ENCODE measurements at places on chromosomes 7 and 10.

DNA sequence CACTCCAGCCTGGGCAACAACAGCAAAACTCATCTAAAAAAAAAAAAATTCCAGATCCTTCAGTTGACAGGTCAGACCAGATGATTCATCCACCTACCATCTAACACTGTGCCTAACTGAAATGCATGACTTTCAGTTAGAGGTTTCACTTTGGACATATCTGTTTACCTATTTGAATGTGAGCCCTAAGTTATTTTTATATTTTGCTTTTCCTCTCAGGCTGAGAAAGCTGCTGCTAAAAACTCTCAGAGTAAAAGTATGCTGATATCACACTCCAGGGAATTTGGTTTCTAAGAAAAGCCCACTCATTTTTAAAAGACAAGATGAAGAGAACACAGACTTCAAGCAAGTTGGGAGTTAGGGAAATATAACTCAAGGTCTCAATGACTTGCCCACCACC is 126.0 kb downstream of the SGMS1 start:
- H3K4me1 ChIP-seq: peaks cover 54% of the 10 kb centered on the region
- H3K27ac ChIP-seq: peak overlapping the region; percentile 82
- no peaks in the 10 kb centered on the region for H3K27me3 ChIP-seq
- no peak for DNase-seq
- H3K36me3 ChIP-seq: peaks cover 11% of the 10 kb centered on the region

DNA sequence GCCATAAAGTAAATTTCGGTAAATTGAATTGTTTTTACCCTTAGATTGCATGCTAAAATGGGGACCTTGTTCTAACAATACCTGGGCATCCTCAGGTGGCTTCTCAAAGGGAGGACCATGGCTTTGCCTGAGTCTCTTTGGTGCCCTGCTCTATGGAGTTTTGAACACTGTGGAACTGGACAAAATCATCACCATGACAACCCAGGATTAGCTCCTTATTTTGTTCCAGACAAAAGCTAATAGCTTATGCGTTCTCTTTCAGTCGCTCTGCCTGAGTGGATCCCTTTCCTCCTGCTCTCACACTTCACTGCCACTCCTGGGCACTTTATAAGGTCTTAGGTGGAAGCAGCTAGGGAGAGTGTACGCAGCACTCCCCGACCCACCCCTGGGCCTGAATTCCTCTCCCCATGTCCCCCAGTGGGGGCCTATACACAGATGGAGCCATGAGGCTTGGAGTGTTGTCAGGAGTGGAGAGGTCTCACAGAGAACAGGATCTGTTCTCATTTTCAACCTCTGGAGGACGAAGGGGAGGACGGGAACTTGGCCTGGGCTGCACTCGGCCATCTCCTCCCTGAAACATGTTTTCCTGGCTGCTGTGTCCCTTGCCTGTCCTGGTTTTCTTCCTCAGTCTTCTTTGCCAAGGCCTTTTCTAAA is 19.0 kb downstream of the ADCYAP1R1 start:
- no peak for DNase-seq
- no peaks in the 10 kb centered on the region for H3K4me1 ChIP-seq
- no peak overlapping the region for H3K27ac ChIP-seq
- peaks cover 7% of the 10 kb centered on the region for H3K27me3 ChIP-seq

- DNase-seq: no peak
- no peaks in the 10 kb centered on the region for H3K4me1 ChIP-seq
- H3K27me3 ChIP-seq: peaks cover 7% of the 10 kb centered on the region
- no peaks in the 10 kb centered on the region for H3K36me3 ChIP-seq
- no peak overlapping the region for H3K27ac ChIP-seq
Observed at GRCh38 chr7:51340029-51340838, 23.6 kb upstream of the COBL start.

DNA sequence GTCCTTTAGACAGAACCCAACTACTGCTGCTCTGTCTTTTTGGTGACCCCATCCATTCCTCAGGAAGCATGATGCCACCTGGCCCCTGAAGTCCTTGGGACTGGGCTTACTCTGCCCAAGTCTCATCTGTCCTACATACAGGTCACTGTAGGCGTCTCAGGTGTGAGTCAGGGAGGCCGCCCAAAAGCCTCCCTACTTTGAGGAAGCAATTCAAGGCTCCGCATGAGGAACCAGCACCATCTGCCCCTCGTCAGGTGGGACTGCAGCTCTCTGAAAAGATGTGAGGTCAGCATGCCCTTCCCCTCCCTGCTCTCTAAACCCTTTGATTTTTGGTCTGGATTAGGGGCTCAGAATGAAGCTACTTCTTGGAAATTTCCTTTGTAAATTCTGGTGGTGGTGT is 354.8 kb downstream of the CXCL12 start:
- H3K4me3 ChIP-seq: no peak overlapping the region
- no peaks in the 10 kb centered on the region for H3K36me3 ChIP-seq
- peaks cover 10% of the 10 kb centered on the region for H3K27me3 ChIP-seq
- no peak for DNase-seq
- no peaks in the 10 kb centered on the region for H3K4me1 ChIP-seq

DNA sequence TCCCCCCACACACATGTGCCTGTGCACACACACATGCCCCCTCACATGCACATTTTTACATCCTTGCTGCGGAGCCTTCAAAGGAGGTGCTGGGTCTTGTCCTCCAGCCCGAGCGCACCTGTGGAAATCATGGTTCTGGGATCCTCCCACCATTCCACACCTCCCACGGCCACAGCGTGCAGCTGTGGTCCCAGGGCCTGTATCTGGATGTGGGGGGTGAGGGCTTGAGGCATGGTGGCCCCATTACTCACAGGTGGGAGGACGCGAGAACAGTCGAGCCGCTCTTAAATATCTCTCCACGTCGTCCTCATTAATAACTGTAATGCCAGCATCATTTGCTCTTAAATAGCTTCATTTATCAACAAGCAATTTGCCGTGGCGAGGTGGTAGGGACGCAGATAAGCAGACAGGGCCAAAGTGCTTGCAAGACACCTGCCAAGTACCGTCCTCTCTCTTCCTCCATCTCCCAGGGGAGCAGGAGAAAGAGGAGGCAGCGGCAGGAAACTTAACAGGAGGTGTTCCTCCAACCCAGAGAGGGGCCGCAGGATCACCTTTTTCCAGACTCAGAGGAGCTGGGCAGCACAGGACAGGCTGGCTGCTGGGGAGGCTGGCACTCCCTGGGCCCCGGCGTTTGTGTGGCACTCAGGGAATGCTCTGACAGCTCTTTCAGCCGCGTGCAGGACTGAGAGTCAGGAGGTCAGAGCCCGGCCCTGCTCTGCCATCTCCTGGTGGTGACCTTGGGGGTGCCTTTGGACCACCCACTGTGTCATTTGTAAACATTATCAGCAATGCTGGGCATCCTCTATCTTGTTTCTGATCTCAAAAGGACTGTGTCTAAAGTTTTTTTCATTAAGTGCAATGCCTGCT is 87.4 kb downstream of the CDH23 start:
- DNase-seq: no peak
- H3K36me3 ChIP-seq: no peaks in the 10 kb centered on the region
- H3K4me3 ChIP-seq: no peak overlapping the region
- H3K4me1 ChIP-seq: no peaks in the 10 kb centered on the region

DNA sequence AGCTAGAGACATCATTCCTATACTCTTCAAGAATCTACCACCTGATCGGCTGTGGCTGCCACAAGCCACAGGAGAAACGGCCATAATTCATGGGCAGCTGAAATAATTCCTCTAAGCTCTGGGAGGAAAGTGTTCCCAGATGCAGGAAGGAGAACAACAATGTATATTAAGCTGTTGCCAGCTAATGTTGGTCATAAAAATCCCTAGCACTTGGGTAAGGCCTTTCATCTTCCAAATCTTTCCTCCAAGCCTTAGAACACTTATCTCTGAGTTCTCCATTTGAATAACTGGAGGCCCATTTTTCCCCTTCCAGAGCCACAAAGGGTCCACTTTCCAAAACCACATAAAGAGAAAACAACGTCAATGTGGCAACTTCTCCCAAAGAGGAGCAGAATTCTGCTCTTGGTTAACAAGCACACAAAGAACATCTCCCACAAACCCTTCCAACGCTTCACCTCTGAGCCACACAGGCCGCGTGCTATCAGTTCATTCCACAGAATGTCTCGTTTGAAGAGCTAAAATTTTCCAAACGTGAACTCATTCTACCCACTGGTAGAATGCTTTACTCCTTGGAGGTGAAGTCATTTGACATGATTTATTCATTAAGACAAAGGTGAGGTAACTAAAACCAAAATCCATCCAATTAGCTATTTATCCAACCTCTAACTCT is 11.2 kb downstream of the KCNMA1 start:
- H3K36me3 ChIP-seq: no peaks in the 10 kb centered on the region
- H3K4me3 ChIP-seq: no peak overlapping the region
- no peaks in the 10 kb centered on the region for H3K4me1 ChIP-seq
- peaks cover 3% of the 10 kb centered on the region for H3K27me3 ChIP-seq
- no peak for DNase-seq

- no peak overlapping the region for H3K27ac ChIP-seq
- no peaks in the 10 kb centered on the region for H3K4me1 ChIP-seq
- H3K4me3 ChIP-seq: no peak overlapping the region
- DNase-seq: no peak
- H3K27me3 ChIP-seq: peaks cover 2% of the 10 kb centered on the region
- H3K36me3 ChIP-seq: no peaks in the 10 kb centered on the region
Observed at GRCh38 chr7:156095908-156096539, 283.8 kb upstream of the SHH start.

DNA sequence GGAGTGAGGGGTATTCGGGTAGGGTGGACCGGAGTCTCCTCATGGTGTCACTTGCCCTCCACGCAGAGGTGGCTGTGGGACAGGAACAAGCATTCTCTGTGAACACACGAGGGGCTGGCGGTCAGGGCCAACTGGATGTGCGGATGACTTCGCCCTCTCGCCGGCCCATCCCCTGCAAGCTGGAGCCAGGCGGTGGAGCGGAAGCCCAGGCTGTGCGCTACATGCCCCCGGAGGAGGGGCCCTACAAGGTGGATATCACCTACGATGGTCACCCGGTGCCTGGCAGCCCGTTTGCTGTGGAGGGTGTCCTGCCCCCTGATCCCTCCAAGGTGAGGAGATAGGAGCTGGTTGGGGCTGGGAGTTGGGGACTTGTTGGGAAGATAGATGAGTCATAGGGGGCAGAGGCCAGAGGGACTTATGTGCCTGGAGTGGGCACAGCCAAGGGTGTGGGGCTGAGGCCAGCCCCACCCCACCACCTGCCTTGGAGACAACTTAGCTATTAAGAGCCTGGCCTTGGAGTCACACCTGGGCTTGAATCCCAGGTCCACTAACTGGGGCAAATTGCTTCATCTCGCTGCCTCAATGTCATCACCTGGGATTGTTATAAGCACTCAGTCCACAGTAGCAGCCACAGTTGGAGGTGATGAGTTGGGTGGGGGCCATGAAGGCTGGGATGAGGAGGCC is 13.9 kb downstream of the FLNC start:
- no peaks in the 10 kb centered on the region for H3K27me3 ChIP-seq
- no peaks in the 10 kb centered on the region for H3K36me3 ChIP-seq
- no peak for DNase-seq
- H3K4me1 ChIP-seq: no peaks in the 10 kb centered on the region
- H3K27ac ChIP-seq: no peak overlapping the region

- H3K4me1 ChIP-seq: no peaks in the 10 kb centered on the region
- H3K27ac ChIP-seq: no peak overlapping the region
- H3K36me3 ChIP-seq: no peaks in the 10 kb centered on the region
- H3K4me3 ChIP-seq: no peak overlapping the region
- no peak for DNase-seq
Observed at GRCh38 chr7:155879592-155879991, 67.3 kb upstream of the SHH start.

DNA sequence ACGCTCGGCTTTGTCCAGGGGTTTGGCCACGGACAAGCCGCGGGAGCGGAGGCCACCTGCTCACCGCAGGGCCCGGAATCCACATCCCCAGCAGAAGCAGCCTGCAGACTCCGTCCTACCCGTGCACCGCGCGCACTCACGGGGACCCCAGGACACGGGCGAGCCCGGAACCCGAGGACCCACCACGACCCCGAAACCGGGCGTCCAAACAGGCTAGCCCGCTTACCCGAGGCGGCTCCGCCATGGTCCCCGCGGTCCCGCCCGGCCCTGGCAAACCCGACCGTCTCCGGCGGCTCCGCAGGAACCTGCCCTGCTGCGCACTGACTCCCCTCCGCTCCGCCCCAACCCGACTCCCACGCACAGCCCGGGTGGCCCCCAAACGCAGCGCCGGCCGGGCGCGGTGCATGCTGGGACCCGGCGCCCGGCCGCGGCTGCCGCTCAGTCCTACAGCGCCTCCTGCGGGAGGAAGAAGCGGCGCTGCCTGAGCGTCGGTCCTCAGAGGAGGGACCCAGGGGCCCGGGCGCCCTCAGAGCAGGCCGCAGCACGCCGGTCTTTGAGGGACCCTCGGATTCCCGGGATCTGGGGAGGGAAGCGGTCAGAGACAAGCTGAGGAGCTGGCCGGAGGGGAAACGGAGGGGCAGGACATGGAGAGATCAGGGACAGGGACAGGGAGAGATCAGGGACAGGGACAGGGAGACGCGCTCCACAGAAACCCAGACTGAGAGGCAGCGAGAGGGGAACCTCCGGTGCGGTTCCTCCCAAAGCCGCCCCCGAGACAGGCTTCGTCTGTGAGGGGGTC is at the start of gene ZNF786:
TSS of gene ZNF786 (minus strand) at position 322 of the 799 bp plus-strand sequence. CDS start at position 244, 78 bp downstream.
- H3K27me3 ChIP-seq: peaks cover 2% of the 10 kb centered on the region
- DNase-seq: peak; percentile 87
- peaks cover 17% of the 10 kb centered on the region for H3K4me1 ChIP-seq
- H3K4me3 ChIP-seq: peak within 1 kb of the TSS; percentile 99

GRCh38 chr10:14583252-14583651 is 191.4 kb downstream of the FAM107B start:
- H3K4me1 ChIP-seq: peaks cover 86% of the 10 kb centered on the region
- peaks cover 46% of the 10 kb centered on the region for H3K36me3 ChIP-seq
- peak; percentile 79 for DNase-seq
- H3K4me3 ChIP-seq: peak overlapping the region; percentile 48

DNA sequence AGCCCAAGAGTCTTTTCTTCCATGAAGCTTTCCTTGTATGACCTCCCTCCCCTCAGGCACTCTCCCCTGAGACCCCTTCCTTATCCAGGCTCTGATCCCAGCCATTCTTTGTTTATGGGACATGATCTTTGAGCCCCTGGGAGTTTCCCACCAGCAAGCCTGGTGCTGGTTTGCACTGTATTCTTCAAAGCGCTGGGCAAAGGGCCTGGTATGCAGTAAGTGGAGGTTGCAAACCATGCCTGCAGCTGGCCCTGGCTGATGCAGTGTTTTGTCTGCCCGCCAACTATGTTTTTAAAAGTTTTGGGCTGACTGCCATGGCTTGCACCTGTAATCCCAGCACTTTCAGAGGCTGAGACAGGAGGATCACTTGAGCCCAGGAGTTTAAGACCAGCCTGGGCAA is 6.8 kb upstream of the NODAL start:
- H3K4me3 ChIP-seq: no peak overlapping the region
- no peak for DNase-seq
- H3K27me3 ChIP-seq: peaks cover 16% of the 10 kb centered on the region
- H3K4me1 ChIP-seq: no peaks in the 10 kb centered on the region
- H3K27ac ChIP-seq: no peak overlapping the region

Data from activated T-helper 1 cell treated with anti-CD3 and anti-CD28 coated beads, Interleukin-12 subunit alpha, Interleukin-12 subunit beta, Interleukin-2, Interleukin-4 antibody, amounts not matched to agents 30 ng/mL and 10 ng/mL and 1 ng/mL, durations not matched to agents 14 hours and 24 hours and 36 hours (primary cell).